ENCODE measurements at places on chromosomes 1 and 21.
A peak's percentile ranks its signal among the peaks of the same experiment; 100 is the strongest.

- DNase-seq, result peak; percentile 76
Measured at GRCh38 chr1:1304331-1305299, 3.1 kb downstream of the ACAP3 start.

DNA sequence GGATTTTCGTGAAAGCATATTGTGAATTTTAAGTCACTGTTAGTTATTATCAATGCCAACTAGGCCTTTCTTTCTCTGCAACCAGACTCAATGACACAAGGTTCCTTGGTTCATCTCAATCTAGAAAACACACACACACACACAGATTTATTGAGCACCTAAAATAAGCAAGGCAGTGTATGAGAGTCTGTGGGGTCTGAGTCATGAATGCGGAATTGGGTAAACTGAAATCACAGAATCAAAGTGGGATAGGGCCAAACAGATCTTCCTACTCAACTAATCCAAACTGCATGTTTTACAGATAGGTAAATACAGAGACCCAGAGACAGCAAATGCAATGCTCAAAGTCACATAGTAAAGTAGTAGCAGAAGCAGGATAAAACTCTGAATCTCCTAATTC lies 48.5 kb upstream of the NRDC start:
- DNase-seq, result no peak

DNA sequence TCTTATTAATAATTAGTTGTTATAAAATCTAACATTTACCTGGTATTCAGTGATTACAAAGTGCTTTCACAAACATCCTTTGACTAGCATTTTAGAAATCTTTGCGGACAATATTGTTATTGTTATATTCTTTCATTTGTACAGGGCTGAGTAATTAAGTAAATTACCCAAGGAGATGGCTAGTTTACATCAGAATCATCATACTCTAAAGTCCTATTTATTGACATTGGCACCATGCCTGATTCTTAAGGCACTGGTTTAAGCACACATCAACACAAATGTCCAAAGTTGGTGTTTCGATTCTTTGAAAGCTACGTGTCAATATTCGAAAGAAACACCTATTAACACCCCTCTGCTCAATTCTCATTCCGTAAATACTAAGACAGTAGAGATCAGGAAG lies 424.6 kb upstream of the CHRM3 start:
- no peak for DNase-seq

- no peak for DNase-seq
Measured at GRCh38 chr1:32651461-32652073, 559 bp downstream of the RBBP4 start.
